ENCODE measurements at places on chromosomes 3 and 15.

GRCh38 chr15:93887151-93887550 is 344.2 kb upstream of the MCTP2 start:
- DNase-seq: no peak

DNA sequence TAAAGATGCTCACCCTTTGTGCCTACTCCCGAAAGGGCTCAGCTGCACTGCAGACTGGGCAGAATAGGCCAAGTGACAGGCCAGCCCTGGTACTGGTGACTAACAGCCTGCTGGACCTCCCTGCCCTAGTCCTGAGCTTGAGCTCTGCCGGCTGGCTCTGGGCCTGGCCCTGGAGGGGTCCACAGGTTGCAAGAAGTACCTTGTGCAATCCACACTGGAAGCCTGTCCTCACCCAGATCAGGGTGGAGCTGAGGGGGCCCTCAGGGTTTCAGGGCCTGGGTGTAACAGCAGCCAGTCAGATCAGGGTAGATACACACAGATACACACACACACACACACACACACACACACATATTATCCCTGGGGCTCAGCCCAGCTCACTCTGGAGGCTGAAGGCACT is 27.3 kb upstream of the PLA2G4D start:
- DNase-seq: no peak

- DNase-seq: no peak
Measured at GRCh38 chr3:120741320-120741719, 996 bp downstream of the RABL3 start.

- DNase-seq: no peak
Measured at GRCh38 chr3:74621581-74621980, 7.1 kb upstream of the CNTN3 start.

GRCh38 chr15:40430271-40430805 is 10.4 kb upstream of the BAHD1 start:
- DNase-seq: no peak

GRCh38 chr3:129676985-129677384 is 70.5 kb upstream of the PLXND1 start:
- no peak for DNase-seq

- no peak for DNase-seq
Measured at GRCh38 chr15:40471105-40471807, 472 bp downstream of the CHST14 start.

- DNase-seq: no peak
Measured at GRCh38 chr3:66507423-66508260, 6.8 kb upstream of the LRIG1 start.

DNA sequence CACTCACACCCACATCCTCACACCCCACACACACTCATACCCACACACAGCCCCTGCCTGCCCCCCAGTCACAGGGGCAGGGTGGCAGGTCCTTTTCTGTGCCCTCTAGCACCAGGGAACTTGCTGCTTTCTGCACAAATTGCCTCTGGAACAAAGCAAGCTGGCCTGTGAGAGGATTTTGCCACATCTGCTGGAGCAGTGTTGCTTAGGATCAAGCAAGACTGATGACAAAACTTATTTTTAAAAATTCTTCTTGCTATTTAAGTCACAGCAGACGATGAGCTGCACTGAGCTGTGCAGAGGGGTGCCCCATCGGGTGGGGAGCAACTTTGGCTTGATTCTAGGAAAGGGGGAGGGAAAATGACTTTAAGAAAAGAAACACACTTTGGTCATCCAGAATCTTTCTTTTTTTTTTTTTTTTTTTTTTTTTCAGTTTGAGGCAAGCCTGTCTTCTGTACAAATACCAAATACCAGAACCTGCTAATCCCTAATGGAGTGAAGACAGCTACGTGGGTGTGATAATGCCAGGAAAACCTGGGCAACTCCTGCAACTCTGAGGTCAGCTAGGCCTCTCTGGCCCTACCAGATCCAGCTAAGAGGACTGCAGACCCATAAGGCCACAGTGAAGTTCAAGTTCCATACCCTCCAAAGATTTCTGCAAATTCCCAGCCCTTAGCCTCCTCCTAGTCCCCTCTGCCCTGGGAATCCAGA is 195.3 kb downstream of the ABHD5 start:
- DNase-seq: no peak

DNA sequence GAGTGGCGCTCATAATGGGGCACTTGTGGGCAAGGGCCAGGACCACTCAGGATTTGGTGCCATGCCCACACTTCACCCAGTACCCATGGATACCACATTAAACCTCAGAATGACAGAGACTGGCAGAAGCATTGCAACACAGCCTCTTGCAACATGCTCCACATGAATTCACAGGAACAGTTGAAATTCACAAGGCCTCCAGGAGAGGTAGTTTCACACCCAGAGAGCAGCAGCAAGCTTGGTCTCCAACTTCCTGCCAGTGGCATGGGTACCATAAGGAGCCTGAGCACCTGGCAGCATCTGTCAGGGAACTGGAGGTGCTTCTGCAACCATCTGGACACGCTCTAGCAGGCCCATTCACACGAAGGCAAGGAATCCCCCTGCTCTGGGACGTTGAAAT is 101.0 kb downstream of the OSBPL10 start:
- DNase-seq: no peak

DNA sequence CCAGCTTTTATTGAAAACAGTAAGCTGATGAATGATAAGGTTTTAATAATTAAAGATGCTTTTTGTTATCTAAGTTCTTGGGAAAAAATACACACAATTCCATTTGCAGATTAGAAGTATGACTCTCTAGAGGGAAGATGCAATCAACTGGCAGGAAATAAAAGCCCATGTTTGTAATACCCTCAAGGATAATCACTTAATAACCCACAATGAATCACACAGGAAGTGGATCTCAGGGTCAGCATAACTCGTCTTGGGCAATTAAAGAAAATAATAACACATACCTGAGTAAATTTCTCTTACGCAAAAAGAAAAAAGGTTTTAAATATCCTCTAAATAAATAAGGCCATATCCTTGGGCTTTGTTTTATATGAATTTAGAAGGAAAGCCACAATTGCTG is 9.4 kb upstream of the EID1 start:
- no peak for DNase-seq

DNA sequence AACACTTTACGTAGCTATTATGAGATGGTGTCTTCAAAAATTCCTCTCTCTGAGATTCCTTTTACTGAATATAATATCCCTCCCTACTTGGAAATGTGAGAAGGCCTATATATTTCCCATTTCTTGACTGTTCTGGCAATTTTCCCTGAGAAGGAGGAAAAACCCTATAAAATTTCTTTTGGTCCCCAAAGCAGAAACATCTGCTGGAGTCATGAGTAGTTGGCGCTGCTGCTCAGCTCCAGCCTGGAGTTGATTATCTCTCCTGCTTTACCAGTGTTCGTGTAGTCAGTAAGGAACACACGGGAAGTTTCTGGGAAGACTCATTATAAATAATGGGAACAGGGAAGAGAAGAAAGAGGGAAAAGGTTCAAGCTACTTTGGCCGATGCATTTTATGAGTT is 680.1 kb downstream of the EPHA3 start:
- DNase-seq: no peak

DNA sequence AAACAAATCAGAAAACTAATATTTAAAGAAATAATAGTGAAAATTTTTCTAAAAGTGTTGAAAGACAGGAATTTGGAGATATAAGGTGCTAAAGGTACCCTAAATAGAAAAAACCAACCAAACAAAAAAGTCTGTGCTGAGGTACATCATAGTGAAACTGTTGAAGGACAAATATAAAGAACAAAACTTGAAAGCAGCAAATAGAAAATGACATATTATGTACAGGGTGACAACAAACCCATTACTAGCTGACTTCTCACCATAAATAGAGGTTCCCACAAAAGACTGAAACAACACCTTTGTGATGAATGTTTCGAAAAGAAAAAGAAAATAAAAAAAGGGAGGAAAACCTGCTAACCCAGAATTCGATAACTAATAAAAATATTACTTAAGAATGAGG is 502.5 kb upstream of the NECTIN3 start:
- DNase-seq: no peak

GRCh38 chr3:150823277-150823676 is 60.3 kb upstream of the SIAH2 start:
- no peak for DNase-seq

DNA sequence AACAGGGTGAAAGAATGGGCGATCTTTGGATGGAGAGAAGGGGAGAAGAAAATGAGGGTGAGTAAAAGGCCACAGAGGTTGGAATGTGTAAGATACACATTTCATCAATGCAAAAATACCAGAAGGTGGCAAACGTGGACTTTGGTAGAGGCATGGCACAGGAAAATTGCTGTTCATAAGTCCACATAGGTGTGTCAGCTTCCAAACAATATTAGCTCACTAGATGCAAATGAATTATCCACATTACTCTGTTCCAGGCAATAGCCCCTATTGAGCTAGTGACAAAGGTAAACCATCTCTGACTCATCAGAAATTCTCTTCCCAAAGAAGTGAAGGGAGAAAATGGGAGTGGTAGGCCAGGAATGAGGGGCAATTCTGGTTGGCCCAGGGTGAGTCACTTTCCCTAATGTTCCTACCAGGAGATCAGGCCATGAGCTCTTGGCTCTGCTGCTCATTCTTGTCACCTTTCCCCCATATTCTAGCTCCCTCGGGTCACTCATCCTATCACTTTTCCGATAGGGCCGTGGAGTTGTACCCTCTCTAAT is 19.9 kb downstream of the ACKR2 start:
- DNase-seq: no peak

- no peak for DNase-seq
Measured at GRCh38 chr3:31502803-31503221, 29.9 kb upstream of the STT3B start.

DNA sequence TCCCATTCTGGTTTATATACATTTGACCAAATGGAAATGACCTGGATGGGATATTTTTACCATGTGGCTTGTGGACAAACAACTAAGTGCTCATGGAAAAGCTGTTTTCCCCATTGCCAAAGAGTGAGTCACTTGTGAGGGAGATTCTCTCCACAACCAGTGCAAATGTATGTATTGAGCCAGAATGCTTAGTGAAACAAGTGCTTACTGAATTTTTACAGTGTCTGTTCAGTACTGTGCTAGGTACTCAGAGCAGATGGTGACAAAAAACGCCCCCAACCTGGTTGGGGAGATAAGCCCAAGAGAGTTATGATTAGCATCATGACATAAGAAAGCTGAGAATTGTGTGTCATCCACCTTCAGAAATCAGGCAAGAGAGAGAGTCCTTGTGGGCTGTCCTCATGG is 2.3 kb downstream of the CHP1 start:
- DNase-seq: no peak

DNA sequence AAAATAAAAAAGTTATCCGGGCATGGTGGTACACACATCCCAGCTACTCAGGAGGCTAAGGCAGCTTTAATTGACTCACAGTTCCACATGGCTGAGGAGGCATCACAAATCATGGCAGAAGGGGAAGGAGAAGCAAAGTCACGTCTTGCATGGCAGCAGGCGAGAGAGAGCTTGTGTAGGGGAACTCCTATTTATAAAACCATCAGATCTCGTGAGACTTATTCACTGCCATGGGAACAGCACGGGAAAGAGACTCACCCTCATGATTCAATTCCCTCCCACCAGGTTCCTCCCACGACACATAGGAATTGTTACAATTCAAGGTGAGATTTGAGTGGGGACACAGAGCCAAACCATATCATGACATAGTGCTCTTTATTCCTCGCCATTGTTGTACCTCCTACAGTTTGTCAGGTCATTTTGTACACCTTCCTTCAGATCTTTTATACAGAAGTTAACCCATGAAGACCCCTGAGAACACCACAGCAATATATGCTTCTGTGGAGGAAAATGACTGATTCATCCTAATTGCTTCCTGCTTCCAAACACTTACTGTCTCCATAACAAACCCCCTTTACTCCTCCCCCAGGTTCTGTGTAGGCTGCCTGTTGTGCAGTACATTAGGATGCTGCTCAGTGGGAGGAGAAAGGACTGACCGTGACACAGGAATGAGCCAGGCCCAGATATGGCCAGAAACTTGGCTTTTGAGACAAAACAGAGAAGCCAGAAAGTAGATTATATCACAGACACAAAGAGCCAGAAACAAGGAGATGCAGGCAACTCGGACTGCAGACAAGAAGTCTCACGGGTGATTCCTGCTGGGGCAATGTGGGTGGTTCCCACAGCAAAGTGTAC is 67.9 kb upstream of the HEG1 start:
- DNase-seq: no peak

GRCh38 chr3:184591789-184592188 is 30.2 kb downstream of the EPHB3 start:
- DNase-seq: peak; percentile 21

DNA sequence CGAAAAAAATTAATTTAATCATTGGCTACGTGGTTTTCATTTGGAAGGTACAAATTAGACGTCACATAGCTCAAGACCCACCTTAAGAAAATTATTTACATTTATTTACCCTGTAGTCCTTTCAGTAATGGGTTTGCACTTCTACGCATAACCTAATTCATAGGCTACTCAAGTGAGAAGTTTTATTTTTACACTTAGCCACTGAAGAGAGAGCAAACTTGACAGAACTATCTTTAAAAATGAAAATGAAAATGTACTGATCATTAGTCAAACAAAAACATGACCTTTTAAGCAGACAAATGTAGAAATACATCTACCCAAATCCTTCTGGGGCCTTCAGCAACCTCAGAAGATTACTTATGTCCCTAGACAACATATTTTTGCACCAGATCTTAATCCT is 269.4 kb upstream of the TTC14 start:
- DNase-seq: no peak

DNA sequence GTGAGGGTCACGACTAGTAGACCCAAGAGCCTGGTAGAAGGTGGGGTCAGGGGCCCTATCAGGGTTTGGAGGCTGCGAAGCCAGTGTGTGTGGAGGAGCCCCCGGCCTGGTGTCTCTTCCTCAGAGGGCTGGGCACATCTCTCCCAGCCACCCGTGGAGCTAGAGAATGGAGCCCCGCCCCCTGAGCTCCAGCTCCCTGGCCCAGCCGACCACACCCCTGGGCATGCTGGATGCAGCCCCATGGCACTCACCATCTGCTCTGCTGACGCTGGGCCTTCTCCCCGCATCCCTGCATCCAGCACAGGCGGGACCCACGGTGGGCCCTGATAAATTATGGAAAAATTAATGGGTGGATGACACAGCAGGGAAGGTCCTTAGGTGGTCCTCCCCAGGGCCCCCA is 17.5 kb downstream of the ANKRD63 start:
- no peak for DNase-seq

DNA sequence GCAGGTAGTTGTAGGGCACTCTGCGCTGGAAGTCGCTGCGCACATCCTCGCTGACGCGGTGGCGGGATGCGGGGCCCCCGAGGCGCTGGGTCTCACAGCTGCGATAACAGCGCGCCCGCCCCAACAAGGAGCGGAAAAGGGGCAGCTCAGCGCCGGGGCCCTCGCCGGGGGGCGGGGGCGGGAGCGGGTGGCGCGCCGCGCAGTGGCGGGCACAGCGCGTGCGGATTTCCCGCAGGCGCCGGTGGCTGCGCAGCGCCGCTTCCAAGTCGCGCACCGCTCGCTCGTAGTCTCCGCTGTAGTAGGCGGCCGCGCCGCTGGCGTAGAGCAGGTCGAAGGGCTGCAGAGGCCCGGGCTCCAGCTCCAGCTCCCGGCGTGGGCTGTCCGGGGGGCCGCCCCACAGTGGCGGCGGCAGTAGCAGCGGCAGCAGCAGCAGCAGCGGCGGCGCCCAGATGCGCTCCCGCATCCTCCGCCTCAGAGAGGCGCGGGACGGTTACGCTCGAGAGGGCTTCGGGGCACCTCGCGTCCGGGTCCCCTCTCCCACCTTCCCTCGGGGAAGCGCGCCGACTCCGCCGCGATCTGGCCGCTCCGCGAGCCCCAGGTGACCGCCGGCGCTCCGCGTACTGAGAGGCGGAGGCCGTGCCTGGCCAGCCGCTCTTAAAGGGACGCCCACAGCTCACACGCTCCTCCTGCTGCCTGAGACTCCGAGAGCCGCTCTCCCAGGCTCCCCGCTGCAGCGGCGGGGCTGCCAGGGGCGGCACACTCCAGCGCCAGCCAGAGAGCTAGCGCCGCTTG is at the start of gene P3H2:
Gene P3H2, minus strand, starts transcription at position 629 of the 792 bp plus-strand sequence. Its CDS starts 166 bp downstream, at position 463.
- peak; percentile 88 for DNase-seq

Measured in NCI-H345 (cell line).